ENCODE measurements at places on chromosomes 4 and X.

DNA sequence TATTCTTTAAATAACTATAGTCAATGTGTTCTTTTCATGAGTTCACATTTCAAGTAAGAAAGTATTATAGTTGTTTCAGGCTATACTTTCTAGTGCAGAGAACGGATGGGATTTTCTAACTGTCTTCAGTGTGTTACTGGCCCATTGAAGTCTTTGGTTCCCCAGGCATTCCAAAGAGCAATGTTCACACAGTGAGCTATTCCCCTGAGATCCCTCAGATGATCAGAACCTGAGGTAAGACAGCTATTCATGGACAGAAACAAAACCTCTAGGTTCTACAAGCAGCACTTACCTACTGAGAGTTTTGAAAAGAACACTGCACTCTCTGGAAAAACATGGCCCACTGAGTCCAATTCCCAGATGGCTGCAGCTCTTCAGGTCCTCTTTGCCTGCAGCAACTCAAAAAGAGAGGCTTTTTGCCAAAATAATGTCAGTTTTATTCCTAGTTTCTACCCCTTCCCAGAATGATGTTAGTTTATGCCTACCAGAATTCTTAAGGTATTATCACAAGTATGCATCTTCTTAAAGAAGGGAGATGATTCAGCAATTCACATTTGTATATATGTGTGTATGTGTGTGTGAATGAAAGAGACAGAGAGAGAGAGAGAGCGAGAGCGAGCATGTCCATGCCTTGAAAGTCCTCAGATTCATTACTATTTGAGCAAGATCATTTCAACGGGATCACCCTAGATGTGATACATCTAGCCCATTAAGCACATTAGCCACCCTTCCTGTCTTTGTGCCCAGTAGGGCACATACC is 146.1 kb downstream of the PDHA2 start:
- no peak for DNase-seq

GRCh38 chr4:150328496-150328895 is 250.3 kb downstream of the DCLK2 start:
- DNase-seq: no peak

- no peak for DNase-seq
Observed at GRCh38 chr4:22014222-22014741, 65.7 kb upstream of the KCNIP4 start.

GRCh38 chrX:89034679-89035078 is 287.7 kb downstream of the CPXCR1 start:
- no peak for DNase-seq

DNA sequence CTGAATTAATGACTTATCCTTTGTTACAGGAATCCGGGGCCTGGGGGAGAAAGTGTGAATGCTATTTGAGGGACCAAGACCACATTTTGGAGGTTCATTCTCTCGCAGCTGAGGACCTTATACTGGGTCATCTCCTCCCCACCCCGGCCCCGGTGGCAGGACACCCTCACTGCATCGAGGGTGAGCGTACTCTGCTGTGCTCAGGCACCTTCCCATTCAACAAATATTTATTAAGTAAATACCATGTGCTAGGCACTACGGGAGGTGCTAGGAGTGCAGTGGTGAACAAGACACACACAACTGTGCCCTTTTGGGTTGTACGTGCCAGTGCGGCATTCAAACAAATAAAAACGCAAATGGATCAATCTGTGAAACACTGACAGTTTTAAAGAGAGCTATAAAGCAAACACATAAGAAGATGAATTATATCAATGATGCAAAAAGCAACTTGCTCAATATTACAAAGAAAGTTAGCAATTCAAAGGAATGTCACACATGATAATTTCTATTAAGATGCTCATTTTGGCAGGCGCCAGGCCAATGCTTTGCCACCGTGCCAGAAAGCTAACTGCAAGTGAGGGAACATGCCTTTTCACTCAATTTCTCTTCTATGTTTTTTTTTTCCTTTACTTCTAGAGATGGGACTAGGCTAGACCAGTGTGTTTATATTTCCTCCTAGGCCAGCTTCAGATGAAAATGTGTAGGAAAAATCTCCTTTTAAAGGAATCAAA is 24.6 kb downstream of the ADGRG2 start:
- no peak for DNase-seq

DNA sequence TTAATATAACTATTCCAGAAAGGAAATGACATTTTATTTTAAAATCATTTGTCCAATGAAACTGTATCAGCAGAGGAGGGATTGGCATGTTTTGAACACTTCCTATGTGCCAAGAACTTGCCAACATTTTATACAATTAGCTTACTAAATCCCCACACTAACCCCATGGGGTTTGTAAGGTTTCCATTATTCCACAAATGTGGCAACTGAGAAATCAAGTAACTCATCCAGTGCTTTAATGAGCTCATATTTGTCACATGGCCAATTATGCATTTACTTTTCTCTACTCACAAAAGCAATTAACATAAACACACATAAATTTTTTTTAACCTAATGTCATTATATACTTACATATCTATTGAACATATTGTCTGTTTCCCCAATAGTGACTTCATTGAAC is 37.3 kb downstream of the MANBA start:
- no peak for DNase-seq

GRCh38 chrX:134371133-134371532 is 88.8 kb upstream of the HPRT1 start:
- no peak for DNase-seq

All from right cardiac atrium (tissue), 5 donors.